ENCODE measurements at places on chromosomes 5 and 9.

GRCh38 chr9:130535818-130536521, 43.4 kb upstream of the FUBP3 start:
- peak; percentile 62 for DNase-seq

DNA sequence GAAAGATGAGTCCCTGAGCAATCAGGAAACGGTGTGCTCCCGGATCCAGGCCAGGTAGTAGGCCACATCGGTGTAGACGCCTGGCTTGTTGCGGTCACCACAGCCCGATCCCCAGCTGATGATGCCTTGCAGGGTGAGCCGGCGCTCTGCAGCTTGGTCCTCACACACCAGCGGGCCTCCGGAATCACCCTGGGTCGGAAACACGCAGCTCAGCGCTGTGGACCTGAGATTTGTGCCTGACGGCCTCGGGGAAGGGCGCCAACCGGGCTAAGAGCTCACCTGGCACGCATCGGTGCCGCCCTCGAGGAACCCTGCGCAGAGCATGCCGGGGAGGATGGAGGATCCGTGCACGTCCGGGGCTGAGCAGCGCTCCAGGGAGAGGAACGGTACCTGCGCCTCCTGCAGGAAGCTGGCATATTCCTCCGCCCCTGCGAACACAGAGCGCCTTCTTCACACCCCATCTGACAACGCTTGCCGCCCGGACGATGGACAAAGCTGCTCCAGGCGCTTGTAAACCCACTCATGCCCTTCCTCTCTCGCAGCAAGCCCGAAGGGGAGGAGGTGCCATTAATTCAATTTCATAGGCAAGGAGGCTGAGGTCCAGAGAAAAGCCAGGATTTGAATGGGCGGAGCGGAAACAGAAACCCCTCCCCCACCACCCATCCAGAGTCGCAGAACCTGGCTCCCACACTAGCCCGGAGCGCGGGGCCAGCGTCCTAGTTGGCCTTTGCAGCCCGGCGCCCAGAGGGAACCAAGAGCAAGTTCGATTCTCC, 2.0 kb upstream of the PFN3 start:
- peak; percentile 70 for DNase-seq

- no peak for DNase-seq
Measured at GRCh38 chr9:135890190-135891026, 16.9 kb downstream of the CAMSAP1 start.

DNA sequence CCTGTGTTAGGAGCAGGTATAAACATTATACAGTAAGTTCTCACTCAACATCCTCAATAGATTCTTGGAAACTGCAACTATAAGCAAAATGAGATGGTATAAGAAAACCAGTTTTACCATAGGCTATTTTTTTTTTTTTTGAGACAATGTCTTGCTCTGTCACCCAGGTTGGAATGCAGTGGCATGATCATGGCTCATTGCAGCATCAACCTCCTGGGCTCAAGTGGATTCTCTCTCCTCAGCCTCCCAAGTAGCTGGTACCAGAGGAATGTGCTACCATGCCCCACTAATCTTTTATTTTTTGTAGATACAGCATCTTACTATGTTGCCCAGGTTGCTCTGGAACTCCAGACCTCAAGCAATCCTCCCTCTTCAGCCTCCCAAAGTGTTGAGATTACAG, 50.1 kb upstream of the ADRB2 start:
- DNase-seq = no peak

DNA sequence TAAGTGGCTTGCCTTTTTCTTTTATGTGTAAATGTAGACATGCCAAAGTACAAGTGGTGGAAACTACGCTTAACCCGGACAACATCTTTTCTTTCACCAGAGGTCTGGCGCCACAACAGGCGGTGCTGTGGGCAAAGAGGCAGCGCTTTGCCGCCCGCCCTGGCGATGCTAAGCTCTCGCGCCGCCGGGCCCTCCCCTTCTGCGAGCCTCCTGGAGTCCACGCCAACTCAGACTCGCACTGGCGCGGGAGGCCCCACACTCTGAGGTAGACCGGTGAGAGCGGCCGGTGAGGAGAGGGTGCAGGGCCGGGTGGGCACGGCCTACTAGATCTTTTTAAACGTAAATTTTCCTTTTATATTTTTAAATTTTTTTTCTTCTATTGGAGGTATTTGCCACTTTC, 2253.1 kb upstream of the C9orf72 start:
- no peak for DNase-seq

- DNase-seq = no peak
Measured at GRCh38 chr9:98285446-98285845, 30.0 kb upstream of the TBC1D2 start.

DNA sequence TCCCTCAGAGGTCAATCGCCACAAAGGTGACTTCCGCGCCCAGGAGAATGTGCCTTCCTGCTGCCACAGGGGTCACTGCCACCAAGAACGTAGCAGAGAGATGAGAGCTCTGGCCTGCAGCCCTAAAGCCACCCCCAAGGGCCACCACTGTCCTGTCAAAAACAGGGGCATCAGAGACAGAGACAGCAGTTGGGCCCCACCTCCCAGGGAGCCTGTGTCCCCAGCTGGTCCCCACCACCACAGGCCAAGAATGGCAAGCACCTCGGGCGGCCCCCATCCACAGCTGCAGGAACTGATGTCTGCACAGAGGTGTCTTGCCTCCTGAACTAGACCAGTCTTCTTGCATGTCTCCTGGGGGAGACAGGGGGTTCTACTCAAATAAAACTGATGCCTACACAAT, 5.8 kb downstream of the SPATA31E1 start:
- DNase-seq = no peak

GRCh38 chr5:36150676-36151433, 832 bp downstream of the LMBRD2 start:
- peak; percentile 57 for DNase-seq

DNA sequence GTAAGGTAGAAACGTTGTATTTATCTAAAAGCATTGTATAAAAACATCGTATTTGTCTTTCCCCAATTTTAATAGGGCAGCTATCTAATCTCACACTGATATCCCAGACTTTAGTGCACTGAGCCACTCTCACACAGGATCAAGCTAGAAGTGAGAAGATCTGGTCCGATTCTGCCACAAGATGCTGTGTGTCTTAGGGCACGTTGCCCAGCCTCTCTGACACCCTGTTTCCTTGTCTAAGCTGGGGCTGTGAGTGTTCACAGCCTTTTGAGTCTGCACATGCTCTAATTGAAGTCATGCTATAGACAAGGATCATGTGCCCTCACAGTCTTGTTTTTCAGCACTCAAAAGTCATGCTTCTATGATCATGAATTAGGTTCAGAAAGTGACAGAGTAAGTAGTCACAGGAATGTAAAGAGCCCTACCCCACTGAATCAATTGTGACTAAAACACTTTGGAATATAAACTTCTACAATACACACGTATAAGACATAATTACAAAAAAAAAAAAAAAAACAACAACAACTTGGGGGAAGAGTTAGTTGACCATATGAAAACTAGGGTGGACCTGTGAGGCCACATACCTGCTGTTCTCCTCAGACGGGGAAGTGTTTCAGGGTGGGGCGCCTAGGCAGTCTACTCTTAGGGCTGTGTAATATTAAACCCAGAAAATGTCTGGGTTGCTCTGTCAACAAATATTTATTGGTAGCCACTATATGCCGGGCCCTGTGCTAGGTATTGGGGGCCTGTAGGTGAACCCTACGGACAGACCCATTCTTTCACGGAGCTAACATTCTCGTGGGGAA, 893 bp upstream of the ABLIM3 start:
- DNase-seq = no peak

DNA sequence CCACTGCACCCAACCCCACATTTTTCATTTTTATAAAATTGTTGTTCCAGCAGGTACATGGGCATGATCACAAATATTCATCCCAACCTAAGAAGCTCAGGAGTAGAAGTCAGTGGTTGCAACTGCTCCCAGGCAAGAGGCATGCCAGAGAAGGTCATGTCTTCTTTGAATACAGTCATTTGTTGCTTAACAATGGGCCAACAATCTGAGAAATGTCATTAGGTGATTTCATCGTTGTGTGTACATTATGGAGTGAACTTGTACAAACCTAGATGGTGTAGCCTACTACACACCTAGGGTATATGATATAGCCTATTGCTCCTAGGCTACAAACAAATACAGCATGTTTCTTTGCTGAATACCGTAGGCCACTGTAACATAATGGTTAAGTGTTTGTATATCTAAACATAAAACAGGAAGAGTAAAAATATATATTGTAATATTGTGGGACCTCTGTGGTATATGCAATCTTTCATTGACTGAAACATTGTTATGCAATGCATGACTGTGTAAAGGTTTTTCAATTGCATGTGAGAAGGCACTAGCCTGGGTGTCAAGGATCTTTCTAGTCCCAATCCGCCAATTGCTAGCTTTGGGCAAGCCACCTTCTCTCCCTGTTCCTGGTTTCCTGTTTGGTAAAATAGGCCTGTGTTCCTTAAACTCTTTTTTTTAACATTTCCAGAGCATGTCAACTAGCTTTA, 27.6 kb downstream of the ATP10B start:
- no peak for DNase-seq

- DNase-seq = peak; percentile 31
Measured at GRCh38 chr5:143431789-143432188, 28.3 kb upstream of the NR3C1 start.

GRCh38 chr5:64977779-64978178, 209.0 kb downstream of the CWC27 start:
- peak; percentile 15 for DNase-seq

All from EH (cell line).